Ovary (tissue), 10 donors: ENCODE measurements at places on chromosomes 11 and 22. TPM values are rescaled to one million over a fixed set of nuclear protein-coding genes. Genes with fewer than 3 reads are reported as not detected.

- no peak for DNase-seq
Observed at GRCh38 chr11:128893578-128894285, 2.6 kb downstream of the KCNJ5 start.

DNA sequence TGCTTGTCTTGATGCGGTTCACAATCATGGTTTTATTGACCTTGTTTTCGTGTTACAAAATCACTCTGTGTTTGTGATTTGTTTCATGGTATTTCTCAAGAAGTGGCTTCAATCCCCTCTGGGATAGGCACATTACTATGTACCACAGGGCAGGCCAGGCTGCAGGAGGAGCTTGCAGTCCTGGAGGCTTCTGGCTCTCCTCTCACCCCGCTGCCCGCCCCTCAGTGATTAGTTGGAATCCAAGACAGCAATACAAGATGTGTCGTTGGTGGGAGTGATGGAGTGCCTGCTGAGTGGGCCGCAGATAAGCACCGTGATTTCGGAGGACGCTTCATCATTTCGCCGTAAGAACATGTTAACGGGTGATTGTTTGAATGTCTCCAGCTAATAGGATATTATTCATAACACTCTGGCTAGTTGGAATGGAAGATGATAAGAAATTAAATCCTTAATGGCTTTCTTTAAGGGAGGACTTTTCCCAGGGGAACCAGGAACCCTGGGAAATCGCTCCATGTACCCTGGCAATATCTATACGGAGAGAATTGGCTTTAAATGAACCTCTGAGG, 384.4 kb downstream of the MIAT start:
- no peak for DNase-seq

RASSF10 gene
- polyA plus RNA-seq: 0.38 TPM

RFPL3 gene
- 0.06 TPM for polyA plus RNA-seq

GRCh38 chr11:111531136-111531535, 9.4 kb upstream of the LAYN start:
- no peak for DNase-seq

DNA sequence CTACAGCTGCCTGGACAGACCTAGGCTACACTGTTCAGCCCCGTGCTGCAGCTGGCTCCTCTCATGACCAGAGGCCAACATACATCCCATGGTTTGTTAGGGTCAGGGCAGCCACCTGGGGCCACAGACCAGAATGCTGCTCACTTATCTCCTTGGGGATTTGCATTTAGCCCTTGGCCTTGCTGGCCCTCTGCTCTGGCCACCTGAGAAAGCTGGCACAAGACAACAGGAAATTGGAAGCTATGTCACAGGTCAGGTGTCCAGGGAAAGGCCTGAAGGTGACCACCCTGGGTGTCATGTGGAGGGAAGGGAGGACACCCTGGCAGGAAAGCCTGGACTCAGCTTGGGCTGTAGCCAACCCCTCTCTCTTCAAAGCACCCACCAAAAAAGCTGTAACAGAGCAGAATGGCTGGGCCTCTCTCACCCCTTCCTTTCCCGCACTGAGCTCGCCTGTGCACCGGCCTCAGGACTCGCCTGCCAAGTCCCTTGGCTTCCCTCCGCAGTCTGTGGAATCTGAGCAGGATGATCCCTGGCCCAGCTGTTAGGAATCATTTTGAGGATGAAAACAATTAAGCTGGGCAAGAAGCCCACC, 86.3 kb downstream of the SNX19 start:
- peak; percentile 61 for DNase-seq

HTR3A gene
- not detected for polyA plus RNA-seq

- no peak for DNase-seq
Observed at GRCh38 chr22:44890416-44891292, 119.2 kb downstream of the PHF21B start.

NLRP14 gene
- 0.15 TPM for polyA plus RNA-seq

DNA sequence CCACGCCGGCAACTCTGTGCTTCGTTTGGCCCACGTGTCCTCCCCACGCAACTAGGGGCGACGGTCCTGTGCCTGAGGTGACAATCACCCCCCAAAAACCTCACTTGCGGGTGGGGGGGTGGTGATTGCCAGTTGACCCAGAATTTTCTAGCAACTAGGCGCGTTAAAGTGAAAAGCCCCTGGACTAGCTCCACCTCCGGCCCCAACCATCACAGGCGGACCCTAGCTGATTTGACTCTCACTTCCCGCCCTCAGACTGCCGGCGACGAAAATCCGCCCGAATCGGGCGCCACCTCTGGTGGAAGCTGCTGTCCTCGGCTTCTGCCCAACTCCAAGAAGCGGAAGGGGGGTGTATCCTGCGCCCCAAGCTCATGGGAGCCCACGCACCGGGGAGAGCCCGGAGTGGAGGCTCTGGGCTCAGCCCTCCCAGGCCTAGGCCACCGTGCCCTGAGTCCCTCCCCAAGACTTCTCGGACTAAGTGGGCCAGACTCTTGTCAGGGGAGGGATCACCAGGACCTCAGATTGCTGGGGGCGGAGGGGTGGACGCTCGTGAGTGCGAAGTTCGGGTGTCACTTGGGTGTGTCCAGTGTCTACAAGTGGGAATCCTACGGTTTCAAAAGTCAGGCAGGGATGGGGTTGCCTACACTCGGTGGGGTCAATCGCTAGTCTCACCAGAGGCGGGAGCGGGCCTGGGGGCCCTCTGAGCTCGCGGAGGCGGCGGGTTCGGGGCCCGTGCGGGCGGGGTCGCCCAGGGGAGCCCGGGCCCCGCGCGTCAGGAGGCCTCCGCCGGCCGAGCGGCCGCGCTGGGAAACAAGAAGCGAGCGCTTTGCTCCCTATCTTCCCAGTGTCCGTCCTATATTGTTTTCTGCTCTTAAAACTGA, 12.3 kb downstream of the PAX6 start:
- no peak for DNase-seq

- DNase-seq: peak; percentile 21
Observed at GRCh38 chr22:50732681-50733080, 5.3 kb upstream of the ACR start.

SMDT1 gene
- 112 TPM for polyA plus RNA-seq

DNA sequence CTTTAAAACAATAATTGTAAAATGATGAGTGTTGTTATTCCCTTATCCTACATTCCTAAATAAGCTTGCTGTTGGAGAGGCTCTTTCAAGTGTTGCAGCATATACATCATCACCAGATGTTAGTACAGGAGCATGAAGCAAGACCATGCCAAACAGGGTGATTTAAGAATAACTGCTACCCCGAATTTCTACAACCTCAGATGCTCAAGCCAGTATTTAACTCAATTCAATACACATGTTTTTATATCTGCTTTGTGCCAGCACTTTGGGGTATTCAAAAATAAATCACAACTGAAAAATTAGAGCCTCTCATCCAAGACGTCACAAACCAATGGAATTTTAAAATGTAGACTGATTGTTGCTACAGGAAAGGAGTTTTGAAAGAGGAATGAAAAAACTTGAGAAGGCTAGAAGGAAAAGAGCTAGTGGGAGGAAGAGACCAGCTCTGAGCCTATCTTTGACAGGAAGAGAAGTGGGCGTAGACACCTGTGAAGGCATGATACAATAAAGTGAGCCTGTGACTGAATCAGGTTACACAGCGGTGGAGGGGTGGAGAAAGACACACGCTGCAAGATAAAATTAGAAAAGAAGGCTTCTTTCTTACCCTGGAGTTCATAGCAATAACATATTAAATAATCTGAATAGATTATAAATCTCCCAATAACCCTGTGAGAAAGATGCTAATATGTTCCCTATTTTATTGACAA, 95.8 kb downstream of the DLG2 start:
- DNase-seq: no peak

DNA sequence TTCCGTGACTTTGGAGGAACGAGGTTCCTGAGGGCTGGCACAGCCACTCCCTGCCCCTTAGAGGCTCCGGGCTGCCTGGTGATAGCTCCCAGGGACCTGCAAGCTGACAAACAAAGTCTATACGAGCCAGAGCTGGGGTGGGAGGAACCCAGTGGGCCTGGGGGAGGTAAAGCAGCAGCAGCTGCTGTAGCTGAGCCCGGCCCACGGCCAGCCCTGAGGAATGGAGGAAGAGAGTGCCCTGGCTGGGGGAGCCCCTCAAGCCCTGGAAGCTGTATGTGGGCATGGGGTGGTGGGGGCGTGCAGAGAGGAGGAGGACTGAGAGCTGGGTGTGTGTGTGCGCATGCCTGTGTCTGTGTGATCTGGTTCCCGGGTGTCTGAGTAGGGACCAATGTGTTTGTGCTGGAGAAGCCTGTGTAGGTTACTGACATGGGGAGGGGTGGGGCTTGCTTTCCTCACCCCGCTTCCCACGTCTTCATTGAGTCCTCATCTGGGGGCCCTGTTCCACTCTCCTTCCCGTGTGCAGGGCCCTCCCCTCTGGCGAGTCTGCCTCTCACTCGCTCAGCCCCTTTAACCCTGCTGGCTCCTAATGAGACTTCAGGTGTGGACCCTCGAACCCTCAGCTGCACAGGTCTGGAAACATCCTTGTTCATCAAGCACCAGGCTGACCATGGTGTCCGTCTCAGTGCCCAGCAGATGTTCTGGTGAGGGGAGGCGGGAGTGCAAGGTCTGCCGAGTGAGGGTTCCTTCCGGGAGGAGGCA, 10.8 kb downstream of the ST3GAL4 start:
- DNase-seq: peak; percentile 75

SCN4B gene
- polyA plus RNA-seq: 0.50 TPM

- no peak for DNase-seq
Observed at GRCh38 chr11:68118706-68119448, 2.3 kb downstream of the CHKA start.

GRCh38 chr11:15602785-15603567, 488.3 kb downstream of the INSC start:
- peak; percentile 56 for DNase-seq

GRCh38 chr11:69202511-69203221, 46.9 kb downstream of the SMIM38 start:
- no peak for DNase-seq

- DNase-seq: no peak
Observed at GRCh38 chr11:11602011-11602410, 19.8 kb downstream of the GALNT18 start.

- DNase-seq: no peak
Observed at GRCh38 chr22:27835446-27835845, 33.9 kb upstream of the MN1 start.

- peak; percentile 36 for DNase-seq
Observed at GRCh38 chr22:50179937-50180726, 5.6 kb upstream of the TRABD start.

GRCh38 chr11:28834877-28835276, 726.7 kb downstream of the METTL15 start:
- no peak for DNase-seq

GRCh38 chr22:19959043-19959586, 17.5 kb upstream of the TXNRD2 start:
- peak; percentile 89 for DNase-seq

DNA sequence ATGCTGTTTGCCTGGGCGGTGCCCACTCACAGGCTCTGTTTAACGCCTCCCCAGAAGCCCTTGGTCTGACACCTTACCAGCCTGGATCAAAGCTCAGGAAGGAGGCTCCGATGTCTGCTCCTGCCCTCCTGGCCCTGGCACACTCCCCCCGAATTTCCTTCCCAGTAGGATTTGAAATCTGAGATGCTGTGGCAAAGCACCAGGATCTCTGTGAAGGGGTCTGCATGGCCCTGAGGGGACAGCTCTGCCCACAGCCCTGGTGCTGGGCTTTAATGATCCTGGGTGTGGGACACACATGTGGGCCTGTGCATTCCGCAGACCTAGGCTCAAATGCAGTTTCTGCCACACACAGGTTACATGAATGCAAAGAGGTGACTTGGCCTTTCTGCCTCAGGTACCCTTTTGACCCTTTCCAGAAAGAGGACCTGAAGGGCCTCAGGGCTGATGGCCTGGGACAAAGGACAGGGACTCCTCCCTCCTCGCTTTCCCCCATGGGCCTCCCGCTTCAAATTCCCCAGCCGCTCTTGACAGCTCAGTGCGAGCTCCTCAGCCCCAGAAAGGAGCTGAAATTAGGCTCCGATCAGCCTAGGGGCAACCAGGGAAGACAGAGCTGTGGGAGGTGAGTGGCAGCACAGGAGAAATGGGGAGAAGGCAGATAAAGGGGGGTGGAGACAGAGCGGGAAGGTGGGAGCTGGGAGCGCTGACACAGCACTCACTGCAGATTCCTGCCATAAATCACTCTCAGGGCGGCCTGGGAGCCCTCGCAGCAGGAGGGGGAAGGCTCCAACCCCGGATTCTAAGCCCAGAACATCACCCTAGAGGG, 41.3 kb downstream of the TRIM29 start:
- no peak for DNase-seq

- DNase-seq: no peak
Observed at GRCh38 chr11:129702410-129703398, 112.9 kb upstream of the TMEM45B start.

DNA sequence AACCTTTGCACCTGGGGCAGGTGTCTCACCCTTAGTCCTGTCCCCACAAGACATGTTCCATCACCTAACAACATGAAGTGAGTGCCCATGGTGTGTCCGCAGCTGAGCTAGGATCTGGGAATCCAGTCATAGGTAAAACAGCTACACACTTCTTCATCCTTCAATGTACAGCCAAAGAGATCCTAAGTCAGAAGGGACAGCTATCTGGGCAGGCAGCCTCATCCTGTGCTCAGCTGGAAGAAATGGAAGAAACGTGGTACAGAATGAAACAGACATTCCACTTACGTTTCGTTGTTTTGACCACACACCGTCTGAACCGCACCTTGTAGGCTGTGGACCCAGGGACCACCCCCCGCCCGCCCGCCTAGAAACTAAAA, 30.8 kb downstream of the PDGFB start:
- DNase-seq: no peak

SPI1 gene
- polyA plus RNA-seq: 6.8 TPM

PLAAT2 gene
- not detected for polyA plus RNA-seq

C11orf91 gene
- polyA plus RNA-seq: not detected

DNA sequence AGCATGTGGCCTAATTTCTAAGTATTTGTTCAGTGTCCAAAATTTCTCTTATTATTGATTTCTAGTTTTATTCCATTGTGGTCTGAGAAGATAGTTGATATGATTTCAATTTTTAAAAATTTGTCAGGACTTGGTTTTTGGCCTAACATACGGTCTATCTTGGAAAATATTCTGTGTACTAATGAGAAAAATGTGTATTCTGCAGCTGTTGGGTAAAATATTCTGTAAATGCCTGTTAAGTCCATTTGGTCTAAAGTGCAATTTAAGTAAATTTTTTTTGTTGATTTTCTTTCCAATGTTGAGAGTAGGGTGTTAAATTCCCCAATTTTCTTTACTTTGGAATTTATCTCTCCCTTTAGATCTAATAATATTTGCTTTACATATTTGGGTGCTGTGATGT, 78.3 kb downstream of the TECTA start:
- DNase-seq: no peak

DNA sequence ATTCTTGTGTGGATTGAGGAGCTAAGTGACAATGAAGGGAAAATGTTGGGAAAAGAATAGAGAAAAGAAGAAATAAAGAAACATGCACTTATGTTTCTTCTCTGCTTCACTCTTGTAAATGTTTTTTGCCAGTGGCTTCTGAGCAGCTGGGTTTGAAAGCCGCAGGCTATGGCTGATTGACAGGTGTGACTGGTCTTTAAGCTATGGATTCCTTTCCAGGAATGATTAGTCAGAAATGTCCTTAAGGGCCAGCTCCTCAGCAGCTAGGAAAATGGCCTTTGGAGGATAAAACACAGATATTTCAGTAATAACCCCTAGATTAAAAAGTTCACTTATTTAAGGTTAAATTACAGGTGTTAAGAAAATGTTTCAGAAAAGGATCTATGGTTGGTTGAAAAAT, 6.5 kb upstream of the USP28 start:
- no peak for DNase-seq
